Natural killer cell (primary cell): ENCODE measurements at places on chromosomes 7 and 10.

- DNase-seq, result peak; percentile 44
These were observed 5.4 kb downstream of the LOXL4 start for GRCh38 chr10:98262571-98262970.

- DNase-seq, result no peak
These were observed 36.8 kb downstream of the WIPF3 start for GRCh38 chr7:29843093-29843492.

GRCh38 chr7:73701357-73701995, 18.0 kb downstream of the STX1A start:
- peak; percentile 56 for DNase-seq

GRCh38 chr7:69429911-69430383, 168.3 kb upstream of the AUTS2 start:
- DNase-seq, result no peak

GRCh38 chr10:88999625-89000024, 9.0 kb downstream of the FAS start:
- DNase-seq, result no peak

DNA sequence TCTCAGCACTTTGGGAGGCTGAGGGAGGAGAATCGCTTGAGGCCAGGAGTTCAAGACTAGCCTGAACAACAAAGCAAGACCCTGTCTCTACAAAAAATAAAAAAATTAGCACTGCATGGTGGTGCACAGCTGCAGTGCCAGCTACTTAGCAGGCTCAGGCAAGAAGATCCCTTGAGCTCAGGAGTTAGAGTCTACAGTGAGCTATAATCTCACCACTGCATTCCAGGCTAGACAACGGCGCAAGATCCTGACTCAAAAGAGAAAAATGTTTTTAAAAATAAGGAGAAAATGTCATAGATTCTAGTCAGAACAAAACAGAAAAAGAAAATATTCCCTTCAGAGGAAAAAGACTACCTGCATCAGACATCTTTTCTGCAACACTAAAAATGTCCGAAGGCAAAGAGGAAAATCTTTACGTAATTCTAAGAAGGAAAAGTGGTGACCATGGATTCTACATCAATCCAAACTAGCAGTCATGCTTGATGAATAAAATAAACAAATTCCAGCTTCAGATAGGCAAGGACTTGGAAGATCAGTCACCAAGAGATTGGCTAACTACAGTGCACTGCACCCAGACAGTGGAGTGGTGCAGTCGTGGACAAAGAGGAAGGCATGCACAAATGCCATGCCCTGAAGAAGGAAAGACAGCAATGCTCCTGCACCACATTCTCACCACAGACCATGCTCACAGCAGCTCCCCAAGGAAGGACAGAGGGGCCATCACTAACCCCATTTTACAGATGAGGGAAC, 54.3 kb downstream of the ERCC6 start:
- DNase-seq, result no peak

GRCh38 chr7:597348-598178, 77.9 kb upstream of the PDGFA start:
- no peak for DNase-seq

GRCh38 chr10:121501796-121502195, 96.4 kb downstream of the FGFR2 start:
- DNase-seq, result no peak

DNA sequence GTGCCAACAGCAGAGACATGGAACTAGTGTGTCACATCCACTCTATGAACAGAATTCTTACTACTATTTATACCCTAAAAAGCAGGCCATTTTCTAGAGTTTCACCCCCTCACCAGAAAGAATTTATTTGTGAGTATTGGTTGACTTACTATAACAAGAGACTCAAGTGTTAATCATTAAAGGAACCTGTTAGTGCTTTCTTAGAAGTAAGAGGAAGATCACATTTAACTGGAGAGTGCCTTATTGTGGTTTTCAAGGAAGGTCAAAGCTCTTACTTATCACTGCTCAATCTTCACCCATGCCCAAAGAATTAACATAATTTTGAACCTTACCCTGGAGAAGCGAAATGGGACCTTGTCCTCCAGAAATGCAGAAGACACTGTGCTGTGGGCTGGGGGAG, 169.3 kb upstream of the PRSS1 start:
- DNase-seq, result no peak

DNA sequence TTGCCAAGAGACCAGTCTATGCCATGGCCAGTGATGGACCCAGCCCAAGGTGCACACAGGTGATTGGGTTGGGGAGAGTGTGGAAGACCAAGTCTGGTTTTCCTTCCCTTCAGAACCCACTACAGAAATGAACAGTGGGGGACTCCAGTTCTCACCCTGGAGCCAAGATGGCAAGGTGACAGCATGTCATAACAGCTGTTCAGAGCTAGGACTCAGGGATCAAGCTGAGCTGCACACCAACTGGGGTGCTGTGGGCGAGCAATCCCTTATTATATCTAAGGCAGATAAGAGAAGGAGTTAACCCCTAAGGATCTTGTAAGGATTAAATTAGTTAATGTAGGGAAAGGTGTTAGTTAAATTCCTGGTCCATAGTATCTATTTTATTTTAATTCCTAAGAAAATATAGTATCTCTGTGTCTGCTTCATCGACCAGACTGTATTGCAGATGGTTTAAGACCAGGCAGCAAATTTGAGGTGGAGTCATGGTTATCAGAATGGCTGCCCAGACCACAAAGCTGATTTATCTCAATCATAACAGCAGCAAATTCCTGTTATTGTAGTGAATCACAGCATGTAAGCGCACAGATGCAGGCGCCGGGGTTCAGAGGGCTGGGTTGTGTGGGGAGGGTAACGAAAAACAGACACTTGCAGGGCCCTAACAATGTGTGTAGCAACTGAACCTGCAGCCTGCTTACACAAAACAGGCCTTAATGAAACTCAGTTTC, 208.7 kb upstream of the ZNF32 start:
- no peak for DNase-seq

DNA sequence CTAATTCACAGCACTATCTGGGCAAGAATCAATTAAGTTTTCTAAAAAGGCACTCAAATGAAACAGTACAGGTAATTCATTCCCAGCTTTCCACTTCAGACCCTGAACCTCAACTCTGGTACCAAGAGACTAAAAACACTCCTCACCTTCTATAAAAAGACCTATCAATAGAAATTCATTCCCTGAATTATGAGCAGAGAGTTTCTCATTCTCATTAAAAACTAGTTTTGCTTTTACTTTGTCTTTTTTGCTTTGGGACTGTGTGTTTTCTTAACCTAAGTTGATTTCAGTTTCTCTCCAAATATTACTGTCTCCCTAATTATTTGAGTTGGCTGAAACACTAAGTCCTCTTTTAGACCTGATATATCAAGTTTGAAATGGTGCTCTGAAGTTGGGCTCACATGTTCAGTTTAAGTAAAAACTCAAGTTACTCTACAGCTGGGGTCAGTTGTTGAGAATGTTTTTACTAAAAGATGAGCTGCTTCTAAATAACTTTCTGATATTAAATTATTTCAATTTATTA, 189.5 kb downstream of the JAZF1 start:
- no peak for DNase-seq

DNA sequence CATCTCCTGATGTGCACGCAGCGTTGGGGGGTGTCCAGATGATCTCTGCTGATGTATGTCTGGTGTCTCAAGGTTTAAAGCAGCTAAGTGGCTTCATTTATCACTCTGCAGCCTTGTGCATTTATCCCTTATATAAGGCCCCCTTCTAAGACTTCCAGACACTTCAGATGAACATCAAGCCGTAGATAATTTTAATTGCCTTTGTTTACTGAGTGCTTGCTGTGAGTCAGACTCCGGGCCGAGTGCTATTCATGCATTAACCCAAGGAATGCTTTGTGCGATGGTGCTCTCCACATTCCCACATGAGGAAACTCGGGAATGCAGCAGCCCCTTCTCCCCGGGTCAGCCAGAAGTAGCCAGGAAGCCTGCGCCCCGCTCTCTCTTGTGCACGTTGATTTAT, 328.6 kb upstream of the COBL start:
- no peak for DNase-seq

- DNase-seq, result no peak
These were observed 91.7 kb downstream of the ELFN1 start for GRCh38 chr7:1761774-1762173.

GRCh38 chr7:1358376-1359050, 100.8 kb downstream of the MICALL2 start:
- DNase-seq, result no peak

GRCh38 chr7:130145424-130146100, 59.6 kb downstream of the TMEM209 start:
- peak; percentile 26 for DNase-seq

DNA sequence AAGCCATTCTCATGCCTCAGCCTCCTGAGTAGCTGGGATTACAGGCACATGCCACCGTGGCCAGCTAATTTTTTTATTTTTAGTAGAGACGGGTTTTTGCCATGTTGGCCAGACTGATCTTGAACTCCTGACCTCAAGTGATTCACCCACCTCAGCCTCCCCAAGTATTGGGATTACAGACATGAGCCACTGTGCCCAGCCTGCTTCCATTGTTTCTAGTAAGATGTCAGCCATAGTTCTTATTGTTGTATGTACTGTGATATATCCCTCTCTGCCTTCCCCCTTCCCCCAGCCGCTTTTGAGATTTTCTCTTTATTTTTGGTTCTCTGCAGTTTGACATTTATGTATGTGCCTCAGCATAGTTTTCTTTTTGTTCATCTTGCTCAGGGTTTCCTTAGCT, 87.9 kb upstream of the KLF14 start:
- DNase-seq, result no peak

DNA sequence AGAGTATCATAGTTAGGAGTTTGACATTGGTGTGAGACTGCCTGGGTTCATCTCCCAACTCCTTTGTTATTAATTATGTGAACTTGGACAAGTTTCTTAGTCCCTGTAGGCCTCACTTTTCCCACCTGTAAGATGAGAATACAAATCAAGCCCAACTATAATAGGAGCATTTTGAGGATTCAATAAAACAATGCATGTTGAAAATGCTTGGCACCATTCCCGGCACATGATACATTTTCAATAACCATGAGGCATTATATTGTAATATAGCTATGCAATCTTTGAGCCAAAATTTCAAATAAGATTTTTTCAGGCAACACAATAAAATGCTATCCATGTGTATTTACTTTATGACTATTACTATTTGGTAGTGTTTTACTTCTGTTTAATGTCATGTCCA, 229.0 kb upstream of the SP4 start:
- DNase-seq, result no peak

GRCh38 chr10:97060441-97061084, 125.2 kb downstream of the SLIT1 start:
- no peak for DNase-seq

- no peak for DNase-seq
These were observed 202.4 kb upstream of the HPS1 start for GRCh38 chr10:98649170-98649569.

GRCh38 chr10:30028006-30028737, 31.2 kb downstream of the JCAD start:
- DNase-seq, result peak; percentile 23

DNA sequence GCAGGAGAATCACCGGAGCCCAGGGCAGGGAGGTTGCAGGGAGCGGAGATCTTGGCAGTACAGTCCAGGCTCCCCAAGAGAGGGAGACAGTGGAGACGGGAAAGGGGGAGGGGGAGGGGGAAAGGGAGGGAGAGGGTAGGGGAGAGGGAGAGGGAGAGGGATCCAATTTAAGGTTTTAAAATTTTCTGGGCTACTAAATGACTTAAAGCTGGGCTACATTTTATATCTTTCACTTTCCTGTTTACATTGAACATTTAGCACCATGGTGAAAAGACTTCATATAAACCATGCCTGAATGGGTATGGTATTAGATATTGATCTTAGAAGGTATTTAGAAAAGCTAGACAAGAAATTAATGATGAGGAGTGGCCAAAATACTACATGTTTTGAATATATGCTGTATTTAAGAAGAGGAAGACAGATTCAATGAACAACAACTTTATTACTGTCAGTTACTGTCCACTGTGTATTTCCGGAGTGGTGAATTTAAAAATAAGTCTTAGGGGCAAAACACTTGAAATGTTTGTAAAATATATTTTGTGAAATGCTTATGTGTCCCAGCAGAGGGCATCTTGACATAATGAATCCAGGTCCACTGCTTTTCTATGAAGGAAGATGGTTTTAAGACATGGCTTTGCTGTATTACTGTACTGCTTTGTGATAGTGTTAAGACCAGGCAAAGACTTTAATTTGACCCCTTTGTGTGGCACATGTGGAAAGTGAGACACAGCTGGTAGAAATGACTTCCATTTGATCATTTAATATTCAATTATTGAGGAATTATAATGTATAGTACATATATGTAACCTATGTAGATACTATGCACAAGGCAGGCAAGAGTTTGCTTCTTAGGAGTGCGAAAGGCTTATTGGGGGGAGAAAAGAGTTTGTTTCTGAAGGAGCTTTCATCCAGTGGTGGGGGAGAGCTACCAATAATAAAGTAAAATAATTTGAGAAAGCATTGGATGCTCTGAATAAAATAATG, 52.8 kb downstream of the NRF1 start:
- peak; percentile 34 for DNase-seq

DNA sequence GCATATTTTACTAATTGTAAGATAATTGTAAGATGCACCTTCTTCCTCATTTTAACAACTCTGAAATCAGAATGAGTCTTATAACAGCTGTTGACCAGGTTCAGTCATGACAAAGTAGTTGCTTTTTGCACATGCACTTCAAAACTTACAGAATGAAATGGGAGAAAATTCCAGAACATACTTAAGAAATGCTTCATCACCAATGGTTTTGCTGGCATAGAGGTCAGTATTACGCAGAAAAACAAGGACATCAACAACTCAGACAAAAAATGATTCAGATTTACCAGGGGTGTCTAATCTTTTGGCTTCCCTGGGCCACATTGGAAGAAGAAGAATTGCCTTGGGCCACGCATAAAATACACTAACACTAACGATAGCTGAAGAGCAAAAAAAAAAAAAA, 13.3 kb downstream of the COL28A1 start:
- no peak for DNase-seq

GRCh38 chr10:12888470-12888869, 113.0 kb downstream of the CCDC3 start:
- DNase-seq, result no peak
